ENCODE measurements at places on chromosomes 5 and 9.

- DNase-seq = no peak
These were observed 8.0 kb upstream of the FCN2 start for GRCh38 chr9:134872482-134873231.

- no peak for DNase-seq
These were observed 36.1 kb downstream of the OLFML2A start for GRCh38 chr9:124813041-124813440.

DNA sequence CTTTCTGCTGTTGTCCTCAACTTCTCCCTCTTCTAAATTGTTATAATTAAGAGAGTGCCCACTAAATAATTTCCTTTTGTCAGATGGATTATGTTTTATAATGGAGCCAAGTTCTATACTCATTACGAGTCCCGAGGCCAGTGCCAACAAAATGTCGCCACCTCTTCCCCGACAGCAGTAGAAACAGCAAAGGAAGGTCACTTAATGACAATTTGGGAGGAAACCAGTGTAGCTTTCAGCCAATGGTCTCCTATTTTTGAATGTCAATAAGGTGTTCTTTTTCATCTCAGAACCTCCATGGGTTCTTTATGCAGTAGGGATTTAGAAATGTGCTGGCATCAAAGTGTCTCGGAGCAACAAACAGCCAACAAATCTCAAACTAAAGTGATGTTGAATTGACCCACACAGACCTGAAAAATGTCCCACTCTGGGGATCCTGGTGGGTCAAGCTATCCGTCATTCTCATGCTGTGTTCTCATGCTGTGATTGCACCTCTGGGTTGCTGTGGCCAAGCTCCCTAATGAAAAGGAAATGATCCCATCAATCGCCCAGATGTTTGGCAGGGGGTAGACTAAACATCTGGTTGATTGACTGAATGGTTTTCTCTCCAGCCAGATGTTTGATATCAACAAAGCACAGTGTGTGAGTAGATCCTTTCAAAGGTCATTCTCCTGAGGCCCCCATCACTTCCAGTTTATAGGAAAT, 291.9 kb downstream of the DMAC1 start:
- DNase-seq = no peak

DNA sequence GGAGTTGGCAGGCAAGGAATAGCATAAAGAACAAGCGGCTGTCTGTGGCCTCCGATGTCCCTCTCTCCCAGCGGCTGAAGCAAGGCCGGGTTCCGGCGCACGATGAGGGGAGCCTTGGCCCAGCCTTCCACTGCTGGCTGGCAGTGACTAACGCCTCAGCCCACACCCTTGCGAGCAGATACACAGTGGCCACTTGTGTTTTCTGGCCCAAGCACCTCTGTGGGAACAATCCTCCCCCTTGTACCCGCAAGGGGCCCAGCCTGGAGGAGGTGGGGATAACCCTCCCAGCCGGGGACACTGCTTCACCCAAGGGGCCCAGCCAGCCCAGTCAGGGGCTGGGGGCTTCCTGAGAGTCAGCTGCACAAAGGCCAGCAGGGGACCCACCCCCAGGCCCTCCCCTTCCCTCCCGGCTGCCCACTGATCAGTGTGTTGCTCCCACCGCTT, 23.2 kb downstream of the STK10 start:
- DNase-seq = no peak

DNA sequence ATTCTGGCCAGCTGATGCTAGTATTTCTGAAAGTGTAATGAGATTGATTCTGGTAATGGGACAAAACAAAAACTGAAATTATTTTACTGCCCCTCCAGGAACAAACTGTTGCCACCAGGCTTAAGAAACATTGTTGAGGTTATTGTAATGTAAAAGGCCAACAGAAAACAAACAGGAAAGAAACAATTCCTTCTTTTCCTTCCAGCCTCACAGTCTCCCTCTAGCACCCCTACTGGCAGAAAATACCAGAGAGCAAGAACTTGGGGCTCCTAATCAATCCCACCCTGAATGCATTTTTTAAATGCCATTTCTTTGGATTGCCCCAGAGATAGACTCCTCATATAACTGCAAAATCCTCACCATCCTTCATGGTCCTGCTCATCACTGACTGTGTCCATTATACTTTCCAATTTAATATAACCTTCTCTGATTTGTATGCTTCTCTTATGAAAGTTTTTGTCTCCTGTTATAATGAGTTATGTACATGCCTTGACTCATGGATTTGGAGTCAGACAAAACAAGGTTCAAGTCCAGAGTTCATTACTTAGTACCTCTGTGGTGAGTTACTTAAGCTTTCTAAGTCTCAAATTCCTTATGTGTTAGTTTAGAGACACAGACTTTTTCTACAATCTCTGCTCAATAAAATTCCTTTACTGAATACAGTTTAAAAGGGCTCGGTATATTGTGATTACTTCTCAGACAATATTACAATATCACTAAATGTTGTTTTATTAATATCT, 157.9 kb upstream of the FBN2 start:
- DNase-seq = no peak

DNA sequence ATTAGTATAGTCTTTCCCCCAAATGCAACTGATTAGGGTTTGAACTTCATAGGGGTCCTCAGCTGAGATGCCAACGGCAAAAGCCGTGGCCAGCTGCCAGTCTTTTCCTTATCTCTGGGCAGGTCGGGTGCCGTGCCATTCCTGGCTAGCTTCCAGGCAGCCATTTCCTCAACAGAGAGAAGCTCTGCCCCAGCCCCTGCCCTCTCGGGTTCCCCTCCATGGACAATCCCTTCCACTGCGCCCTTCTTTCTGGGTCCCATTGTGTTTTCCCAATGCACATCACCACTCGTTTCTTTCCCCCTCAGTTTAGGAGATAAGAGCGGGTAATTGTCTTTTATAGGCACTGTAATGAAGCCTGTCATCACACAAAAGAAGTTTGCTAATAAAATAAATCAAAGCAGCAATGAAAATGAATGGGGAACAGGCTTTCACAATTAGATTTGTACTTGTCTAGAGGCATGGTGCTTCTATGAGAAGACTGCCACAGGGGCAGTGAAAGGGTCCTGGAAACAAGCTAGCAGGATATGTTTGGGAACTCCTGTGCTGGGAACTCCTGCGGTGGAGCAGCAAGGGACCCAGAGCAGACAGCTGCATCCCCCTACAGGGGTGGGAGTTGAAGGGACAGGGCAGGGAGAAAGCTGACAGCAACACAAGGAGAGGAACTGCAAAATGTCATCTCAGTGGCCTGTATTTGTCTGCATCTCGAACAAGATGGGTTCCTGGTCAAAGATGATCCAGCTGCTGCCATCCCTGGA, 48.0 kb upstream of the SAP30L start:
- DNase-seq = peak; percentile 23

DNA sequence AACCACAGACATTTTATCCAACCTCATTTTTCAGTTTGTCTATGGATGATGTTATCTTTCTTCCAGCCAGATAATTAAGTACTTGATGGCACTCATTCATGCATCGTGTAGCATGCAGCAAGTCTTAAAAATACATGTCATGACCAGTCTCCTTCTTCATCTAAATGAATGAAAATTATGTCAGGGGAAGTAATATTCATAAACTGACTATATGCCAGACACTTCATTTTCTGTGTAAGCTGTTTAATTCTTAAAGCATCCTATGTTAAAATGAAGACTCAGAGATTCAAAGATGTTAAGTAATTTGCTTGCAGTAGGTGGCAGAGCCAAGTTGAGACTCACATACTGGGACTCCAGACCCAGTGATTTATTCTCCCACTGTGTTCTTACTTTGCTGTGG, 181.7 kb upstream of the CD180 start:
- peak; percentile 85 for DNase-seq

DNA sequence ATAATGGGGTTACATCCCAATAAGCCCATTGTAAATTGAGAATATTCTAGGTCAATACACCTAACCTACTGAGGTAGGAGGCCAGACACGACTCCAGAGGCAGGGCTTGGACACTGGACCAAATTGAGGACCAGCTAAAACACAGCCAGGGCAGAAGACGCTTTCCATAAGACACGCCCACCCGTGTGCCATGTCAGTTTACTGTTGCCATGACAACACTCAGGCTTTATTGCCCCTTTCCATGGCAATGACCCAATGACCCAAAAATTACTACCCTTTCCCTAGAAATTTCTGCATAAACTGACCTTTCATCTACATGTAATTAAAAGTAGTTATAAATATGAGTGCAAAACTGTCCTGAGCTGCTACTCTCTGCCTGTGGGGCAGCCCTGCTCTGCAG, 31.5 kb downstream of the SLC22A4 start:
- no peak for DNase-seq

GRCh38 chr5:26563979-26564378, 474.4 kb downstream of the CDH9 start:
- no peak for DNase-seq

DNA sequence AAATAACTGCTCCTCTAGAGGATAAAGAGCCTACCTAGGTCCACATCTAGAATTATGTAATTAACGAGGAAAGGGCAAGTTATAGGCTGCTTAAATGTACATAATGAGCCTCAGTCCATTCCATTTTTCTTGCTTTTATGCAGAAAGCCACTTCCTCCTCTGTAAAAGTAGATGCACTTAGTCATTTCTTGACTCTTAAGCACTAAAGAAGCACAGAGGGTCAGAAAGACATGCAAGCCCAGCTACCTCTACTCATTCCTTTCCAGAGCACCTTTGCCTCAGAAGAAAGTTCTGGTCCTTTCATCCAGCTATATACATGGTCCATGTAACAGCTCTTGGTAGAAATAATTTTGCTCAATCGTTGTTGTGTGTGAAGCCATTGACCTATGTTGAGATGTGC, 308.0 kb upstream of the NREP start:
- no peak for DNase-seq

DNA sequence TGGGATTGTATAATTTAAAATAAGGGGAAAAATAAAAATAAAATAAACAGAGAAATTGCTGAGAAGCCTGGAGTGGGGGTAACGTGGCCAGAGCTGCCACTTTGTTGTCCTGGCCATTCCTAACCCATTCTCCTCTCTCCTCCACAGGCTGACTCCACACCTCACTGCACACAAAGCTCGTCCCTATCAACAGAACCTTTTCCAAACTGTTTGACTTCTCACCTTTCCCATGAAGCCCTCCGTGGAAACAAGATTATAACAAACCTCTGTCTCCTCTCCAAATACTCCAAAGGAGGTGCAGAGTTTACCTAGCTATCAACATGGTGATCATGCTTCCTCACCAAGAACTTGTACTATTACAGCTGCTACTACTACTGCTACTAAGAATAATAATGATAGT, 151.1 kb downstream of the GLIS3 start:
- DNase-seq = no peak

DNA sequence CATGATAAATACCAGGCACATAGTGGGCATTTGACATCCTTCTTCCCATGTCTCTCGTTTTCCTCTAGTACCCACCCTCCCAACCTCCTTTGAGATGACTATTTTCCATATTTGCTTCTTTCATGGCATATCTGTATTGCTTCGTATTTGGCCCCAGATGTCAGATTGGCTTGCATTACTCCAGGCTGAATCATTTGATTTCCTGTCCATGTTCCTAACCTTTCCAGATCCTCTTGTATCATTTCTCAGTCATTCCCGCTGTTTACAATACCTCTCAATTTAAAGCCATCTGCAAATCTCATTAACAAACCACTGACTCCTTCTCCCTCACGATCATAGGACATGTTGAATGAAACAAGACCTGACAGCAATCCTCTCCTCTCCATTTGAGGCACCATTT, 19.9 kb downstream of the MTX3 start:
- no peak for DNase-seq

GRCh38 chr9:126902210-126902609, 12.4 kb upstream of the RALGPS1 start:
- DNase-seq = no peak

DNA sequence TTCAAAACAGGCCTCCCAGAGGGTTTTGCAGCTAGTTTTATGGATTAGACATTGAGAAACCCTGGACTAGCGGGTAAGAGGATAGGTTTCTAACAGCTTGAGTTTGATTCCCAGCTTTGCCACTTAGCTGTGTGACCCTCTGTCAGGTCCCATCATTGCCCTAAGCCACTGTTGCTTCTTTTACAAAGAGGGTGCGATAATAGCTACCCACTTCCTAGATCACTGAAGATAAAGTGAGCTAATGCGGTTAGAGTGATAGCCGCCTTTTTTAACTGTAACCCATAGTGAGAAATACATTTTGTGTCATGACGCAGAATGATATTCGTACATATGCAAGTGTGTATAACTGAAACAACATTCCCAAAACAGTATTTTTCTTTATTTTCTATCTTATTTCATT, 40.3 kb downstream of the CSF1R start:
- no peak for DNase-seq

- no peak for DNase-seq
These were observed 181.3 kb downstream of the ESM1 start for GRCh38 chr5:54804086-54804485.

Measured in DMS79 (cell line).